ENCODE measurements at places on chromosomes 3 and 15.

GRCh38 chr15:31344823-31345605 lies 18.4 kb downstream of the KLF13 start:
- DNase-seq, result no peak

GRCh38 chr3:148006508-148006907 lies 597.3 kb downstream of the ZIC1 start:
- DNase-seq, result no peak

GRCh38 chr15:80709542-80709941 lies 14.4 kb downstream of the ABHD17C start:
- DNase-seq, result no peak

- DNase-seq, result no peak
Observed at GRCh38 chr15:65917407-65917756, 48.1 kb downstream of the RAB11A start.

DNA sequence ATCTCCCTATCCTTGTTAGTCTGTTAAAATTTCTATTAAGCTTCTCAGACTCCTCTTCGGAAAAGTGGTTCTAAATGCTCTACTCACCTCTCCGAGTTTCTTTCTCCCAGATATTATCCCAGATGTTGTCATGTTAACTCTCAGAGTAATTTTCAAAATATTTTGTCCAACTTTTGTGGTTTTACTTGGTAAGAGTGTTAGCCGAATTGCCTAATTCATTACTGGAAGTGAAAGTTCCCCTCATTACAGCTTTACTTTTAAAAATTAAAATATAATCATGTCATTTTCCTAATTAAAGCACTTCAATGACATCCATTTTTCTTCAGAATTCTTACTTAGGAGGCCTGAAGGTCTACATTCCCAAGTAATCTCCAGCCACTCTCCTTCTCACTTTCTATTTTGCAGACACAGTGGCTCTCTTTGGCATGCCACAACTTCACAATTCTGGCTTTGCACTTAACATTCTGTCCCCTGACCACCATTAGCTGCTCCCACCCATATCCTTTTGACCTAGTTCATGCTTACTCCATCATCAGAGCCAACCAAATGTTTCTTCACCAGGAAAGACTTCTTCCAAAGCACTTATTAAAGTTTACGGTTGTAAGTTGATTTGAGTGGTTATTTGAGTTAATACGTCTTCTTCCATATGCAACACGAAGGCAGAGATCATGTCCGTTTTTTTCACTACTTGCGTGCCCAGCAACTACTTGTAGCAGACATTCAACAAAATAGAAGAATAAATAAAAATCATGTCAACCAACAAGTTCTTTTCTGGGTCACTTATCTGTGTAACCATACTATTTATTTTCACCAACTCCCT lies 10.2 kb upstream of the TIPARP start:
- no peak for DNase-seq

- DNase-seq, result no peak
Observed at GRCh38 chr3:190026154-190026553, 94.5 kb downstream of the P3H2 start.

GRCh38 chr3:193297421-193297820 lies 56.4 kb downstream of the PLAAT1 start:
- DNase-seq, result no peak
